ENCODE measurements at places on chromosomes 4 and X.
A peak's percentile ranks its signal among the peaks of the same experiment; 100 is the strongest.

- DNase-seq = peak; percentile 56
Observed at GRCh38 chr4:140149846-140150635, 3.9 kb downstream of the MAML3 start.

- DNase-seq = no peak
Observed at GRCh38 chr4:4613126-4613465, 71.2 kb upstream of the STX18 start.

DNA sequence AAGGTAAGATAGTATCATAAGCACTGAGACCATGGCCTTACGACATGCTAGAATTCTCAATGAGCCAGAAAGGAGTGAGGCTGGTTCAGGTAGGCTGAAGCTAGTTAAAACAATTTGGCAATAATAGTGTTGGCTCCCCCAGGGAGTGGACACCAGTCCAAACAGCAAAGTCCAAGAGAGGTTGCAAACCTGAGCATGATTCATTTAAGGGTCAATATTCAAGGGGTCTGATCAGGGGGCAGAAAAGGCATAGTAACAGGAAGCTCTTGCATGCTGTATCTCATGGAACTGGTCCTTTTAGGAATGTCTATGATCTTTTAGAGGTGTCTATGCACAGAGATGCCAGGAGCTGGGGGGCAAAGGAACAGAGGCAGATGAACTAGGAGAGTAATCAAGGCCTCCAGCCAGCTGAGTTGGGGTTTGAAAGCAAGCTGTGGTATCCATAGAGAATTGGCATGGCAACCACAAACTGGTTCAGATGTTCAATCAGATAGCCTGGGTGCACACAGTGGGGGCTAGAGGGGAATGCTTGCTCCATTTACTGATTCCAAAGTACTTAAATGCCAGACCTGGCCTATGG is 5.1 kb downstream of the GJB1 start:
- DNase-seq = no peak

DNA sequence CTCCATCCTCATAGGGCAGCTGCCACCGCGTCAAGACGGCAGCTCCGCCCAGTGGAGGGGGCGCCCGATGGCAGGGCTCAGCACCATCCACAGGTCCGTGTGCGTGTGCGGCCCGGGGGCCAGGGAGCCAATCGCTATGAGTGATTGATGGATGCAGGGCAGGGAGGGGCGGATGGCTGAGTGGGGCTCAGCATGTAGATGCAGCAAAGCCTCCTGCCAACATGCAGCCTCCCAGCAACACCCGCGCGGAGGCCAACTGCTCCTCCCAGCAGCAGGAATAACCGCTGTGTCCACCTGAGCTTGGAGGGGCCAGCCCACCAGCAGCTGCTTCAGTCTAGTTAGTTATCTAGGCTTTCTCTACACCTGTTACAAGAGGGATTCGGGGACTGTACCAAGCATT is 77.4 kb downstream of the MTMR1 start:
- DNase-seq = no peak

DNA sequence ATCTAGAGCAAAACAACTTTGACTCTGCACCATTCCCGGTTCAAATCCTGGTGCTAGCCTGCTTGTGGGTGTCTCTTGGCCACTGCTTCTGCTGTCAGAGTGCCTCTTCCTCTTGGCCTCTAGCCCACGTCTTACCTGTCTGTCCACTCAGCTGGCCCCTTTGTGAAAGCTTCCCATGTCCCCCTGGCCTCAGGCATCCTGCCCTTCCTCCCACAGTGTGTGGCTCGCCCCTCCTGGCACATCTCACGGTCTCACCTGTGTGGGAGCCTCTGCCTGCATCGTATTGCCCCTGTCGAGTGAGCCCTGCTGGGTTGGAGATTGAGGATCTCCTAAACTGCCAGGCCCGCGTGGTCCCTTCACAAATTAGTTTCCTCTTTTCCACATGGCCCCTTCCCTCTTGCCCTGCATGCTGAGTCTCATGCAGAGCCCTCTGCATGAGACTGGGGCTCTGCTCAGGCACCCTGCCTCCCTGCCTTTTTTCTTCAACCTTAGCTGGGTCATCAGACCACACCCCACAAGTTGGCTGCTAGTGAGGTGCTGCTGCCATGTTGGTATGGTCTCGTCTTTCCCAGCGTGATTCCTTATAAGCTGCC is 53.7 kb upstream of the TADA2B start:
- no peak for DNase-seq

- no peak for DNase-seq
Observed at GRCh38 chr4:139958739-139959098, 195.3 kb downstream of the MAML3 start.

DNA sequence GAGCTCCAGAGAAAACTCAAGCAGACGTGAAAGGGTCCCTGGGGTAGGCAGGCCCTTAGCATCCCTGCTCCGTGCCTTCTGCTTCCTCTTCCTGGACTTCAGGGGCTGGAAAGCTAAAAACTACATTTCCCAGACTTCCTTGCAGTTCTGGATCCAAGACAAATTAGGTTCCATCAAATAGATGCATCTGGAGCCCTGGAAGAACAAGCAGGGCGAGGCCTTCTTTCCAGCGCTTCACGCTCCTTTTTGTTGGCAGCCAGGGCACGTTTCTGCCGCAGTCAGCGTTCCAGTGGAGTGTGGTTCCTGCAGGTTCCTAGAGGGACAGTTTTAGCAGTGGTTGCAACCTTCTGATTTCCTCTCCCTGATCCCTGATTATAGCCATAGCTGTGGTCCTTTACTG is 53.6 kb upstream of the MSX1 start:
- DNase-seq = no peak

DNA sequence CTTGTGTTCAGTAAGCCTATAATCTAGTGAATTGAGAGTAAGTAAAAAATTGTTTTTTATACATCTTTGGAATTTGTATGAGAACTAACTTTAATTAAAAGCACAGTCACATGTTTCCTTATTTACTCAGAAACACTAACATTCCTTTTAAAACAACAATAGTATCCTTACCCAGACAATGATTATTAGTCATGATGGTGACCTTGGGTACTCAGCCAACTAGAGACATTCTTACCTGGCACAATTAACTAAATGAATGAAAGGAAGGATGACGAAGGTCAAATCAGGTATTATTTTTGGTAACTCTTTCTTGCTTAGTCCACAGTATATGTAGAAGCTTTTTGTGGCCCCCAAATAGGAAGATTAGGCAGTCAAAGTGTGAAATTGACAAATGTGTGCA is 901.0 kb downstream of the FAT4 start:
- no peak for DNase-seq

DNA sequence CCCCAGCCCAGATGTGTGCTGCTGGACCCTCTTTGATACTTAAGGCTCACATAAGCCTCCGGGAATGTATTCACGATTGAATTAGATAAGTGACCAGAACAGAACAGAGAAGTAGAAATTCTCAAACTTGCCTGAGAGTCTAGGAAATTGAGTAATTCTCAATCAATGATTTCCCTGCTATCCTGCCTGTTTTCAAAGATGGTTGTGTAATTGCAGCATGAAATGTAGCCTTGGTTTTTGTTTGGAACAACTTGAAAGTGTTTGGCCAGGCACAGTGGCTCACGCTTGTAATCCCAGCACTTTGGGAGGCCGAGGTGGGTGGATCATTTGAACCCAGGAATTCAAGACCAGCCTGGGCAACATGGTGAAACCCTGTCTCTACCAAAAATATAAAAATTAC is 41.2 kb downstream of the TNIP2 start:
- no peak for DNase-seq

DNA sequence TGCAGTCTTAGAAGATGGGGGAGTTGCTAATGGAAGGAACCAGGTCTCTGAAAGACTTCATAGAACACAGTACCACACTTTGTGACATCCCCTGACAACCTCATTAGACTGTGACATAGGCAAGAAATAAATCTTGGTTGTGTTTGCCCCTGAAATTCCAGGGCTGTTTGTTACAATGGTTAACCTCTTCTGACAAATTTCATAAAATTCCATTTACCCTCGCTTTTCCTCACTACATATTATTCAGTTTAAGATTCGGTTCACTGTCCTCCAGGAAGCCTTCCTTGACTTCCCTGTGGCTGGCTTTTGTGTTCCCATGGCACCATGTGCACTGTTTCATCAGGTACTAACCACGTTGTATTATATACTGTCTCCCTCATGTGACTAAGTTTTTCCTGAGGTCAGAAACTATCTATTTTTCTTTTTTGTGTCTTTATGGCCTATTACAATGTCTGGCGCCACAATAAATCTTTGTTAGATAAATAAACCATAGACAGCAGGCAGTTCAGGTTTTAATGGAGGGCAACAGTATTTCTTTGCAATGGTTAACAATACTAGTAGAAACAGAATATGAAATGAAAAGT is 54.2 kb downstream of the ATXN3L start:
- no peak for DNase-seq

DNA sequence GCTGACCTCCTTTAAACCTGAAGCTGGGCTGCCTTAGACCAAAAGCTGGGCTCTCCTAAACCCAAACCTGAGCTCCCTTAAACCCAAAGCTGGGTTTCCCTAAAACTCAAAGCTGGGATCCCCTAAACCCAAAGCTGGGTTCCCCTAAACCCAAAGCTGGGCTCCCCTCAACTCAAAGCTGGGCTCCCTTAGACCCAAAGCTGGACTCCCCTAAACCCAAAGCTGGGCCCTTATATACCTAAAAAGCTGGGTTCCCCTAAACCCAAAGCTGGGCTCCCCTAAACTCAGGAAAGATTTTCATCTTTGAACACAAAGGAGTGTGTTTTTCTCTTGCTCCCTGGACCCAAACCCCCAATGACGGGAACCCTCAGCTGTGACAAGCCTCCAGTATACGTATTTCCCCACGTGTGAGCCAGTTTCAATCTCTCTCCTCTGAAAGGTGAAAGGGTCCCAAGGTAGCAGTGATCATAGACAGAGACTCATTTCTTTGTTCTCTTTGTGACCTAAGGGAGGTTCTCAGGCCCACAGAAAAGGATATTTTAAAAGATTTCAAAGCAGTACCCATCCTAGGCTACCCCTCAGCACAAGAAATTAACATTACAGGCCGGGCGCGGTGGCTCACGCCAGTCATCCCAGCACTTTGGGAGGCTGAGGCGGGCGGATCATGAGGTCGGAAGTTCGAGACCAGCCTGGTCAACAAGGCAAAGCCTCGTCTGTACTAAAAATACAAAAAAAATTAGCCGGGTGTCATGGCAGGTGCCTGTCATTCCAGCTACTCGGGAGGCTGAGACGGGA is 31.3 kb upstream of the ASMTL start:
- DNase-seq = no peak

DNA sequence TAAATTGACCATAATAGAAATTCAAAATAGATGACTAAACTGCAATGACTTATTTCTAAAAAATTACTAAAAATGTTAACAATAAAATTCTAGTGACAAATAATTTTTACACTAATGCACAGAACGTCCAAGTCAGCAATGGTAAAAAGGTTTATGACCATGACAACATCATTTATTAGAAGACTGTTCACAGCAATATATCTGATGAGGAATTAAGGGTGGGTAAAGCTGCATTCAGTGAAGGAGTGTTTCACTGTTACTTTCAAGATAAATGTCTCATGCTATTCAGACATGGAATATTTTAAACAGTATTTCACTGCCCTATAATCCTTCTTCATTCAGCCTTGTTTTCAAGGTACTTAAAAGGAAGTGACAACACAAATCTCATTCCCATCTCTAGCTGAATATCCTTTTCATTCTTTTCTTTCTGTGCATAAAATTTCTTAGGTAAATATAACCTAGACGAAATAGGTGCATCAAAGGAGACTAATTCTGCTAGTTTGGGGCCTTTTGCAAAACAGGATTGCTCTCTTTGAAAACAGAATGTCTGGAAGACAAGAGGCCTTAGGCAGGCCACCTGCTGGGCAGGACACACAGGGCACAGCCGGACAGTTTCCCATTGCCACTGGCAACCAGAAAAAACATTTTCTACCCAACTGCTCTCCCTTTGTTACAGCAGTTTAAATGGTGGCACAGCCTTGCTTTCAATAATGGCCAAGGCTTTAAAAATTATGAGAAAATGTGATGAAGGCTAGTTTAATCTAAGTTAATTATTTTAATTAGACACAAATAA is 600.3 kb downstream of the SPRY1 start:
- DNase-seq = no peak

DNA sequence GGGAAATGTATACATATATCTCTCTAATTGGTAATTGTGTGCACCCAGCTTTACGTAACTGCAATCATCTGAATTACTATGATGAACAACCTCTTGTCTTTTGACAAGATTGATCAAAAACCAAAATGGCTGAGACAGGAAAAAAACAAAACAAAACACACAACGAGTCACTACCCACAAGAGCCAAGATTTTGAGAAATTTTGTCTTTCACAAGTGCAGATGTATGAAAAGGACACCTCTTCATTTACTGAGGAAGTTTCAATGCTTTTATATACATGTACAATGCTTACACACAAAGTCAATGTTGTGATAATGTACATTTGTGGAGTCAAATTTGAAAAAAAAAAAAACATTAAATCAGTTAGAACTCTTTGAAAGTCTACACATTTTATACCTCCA is 224.6 kb downstream of the SCFD2 start:
- DNase-seq = no peak

- DNase-seq = no peak
Observed at GRCh38 chr4:68451246-68452211, 4.3 kb downstream of the TMPRSS11E start.

GRCh38 chr4:107743532-107743931 is 23.5 kb upstream of the PAPSS1 start:
- no peak for DNase-seq

DNA sequence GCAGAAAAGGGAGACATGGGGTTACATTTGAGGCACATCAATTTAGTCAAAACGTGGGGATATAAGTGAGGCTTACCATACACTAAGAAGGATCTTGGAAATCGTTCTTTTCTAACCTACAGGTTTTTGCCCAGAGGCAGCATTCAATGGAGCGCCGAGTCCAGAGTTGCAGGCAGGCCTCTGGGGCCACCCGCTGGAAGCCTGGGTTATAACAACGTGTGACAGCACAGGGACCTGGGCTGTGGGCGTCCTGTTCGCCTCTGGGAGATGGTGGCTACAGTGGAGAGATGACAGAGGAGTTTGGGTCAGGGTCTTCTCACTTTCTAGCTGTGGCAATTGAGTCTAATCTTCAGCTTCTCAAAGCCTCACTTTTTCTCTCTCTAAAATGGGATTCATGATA is 53.9 kb downstream of the ENPP6 start:
- DNase-seq = no peak

Measured in effector CD4-positive, alpha-beta T cell (primary cell).